ENCODE measurements at places on chromosomes 11 and 22.

- DNase-seq: no peak
Observed at GRCh38 chr11:73405146-73405510, 28.9 kb downstream of the RELT start.

DNA sequence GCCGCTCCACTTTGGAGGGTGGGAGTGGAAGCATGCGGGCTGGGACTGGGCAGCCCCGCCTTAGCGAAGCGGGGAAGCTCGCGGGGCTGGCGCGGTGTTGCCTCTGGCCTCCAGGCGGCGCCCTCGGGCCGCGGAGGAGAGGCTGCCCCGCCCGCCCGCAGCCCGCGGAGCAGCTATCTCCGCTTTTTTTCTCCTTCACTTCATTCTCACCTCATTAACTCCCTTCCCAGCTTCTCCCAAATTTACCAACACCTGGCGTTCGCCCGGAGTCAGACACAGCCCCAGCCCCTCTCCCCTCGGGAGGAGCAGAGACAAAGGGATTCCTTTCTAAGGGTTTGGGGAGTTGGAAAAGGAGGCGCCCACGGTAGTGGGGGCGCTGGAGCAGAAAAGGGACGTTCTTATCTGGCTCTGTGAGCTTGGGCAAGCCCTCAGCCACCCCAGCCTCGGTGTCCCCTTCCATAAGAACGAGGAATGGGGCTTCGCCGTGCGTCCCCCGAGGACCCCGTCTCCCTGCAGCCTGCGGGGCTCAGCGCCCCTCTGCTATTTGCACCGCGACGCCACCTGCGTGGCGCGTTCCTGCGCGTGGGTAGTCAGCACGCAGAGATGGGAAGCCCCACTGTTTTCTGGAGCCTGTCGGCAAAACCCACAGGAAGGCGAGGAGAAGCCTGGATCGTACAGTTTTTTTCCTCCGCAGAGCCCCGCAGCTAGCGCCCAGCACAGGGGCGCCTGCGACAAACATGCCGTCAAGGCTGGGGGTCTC, 1.5 kb upstream of the WNT11 start:
- peak; percentile 42 for DNase-seq

DNA sequence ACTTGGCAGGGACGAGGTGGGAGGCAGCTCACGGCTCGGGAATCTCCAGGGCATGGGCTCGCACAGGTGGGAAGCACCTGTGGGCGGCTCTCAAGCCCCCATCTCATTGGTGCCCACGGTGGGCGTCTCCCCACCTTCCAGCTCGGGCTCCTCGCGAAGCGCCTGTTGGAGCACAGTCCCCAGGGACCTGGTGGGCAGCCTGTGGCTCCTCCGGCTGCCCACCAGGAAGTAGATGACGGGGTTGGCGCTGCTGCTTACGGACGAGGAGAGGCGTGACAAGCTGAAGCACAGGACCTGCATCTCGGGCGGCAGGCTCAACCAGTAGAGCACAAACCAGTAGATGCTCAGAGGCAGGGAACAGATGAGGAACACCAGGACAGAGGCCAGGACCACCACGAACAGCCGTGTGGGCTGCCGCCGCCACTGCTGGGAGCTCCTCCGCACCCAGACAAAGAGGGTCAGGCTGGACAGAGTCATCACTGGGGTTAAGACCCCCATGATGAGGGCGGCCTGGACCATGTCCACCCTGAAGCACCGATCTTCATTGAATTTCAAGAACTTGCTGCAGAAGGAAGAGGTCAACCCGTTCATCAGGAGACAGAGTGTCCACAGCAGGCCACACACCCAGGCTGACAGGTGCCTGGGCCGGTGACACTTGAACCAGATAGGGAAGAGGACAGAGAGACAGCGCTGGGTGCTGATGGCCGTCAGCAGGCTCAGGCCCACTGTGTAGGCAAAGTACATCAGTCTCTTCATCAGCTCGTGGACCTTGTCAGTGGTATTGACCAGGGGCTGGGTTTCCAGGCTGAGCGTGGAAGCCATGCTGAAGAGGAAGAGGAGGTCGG, 633 bp downstream of the MRGPRD start:
- no peak for DNase-seq

GRCh38 chr11:57368106-57368844, 12.7 kb downstream of the PRG3 start:
- DNase-seq: no peak

DNA sequence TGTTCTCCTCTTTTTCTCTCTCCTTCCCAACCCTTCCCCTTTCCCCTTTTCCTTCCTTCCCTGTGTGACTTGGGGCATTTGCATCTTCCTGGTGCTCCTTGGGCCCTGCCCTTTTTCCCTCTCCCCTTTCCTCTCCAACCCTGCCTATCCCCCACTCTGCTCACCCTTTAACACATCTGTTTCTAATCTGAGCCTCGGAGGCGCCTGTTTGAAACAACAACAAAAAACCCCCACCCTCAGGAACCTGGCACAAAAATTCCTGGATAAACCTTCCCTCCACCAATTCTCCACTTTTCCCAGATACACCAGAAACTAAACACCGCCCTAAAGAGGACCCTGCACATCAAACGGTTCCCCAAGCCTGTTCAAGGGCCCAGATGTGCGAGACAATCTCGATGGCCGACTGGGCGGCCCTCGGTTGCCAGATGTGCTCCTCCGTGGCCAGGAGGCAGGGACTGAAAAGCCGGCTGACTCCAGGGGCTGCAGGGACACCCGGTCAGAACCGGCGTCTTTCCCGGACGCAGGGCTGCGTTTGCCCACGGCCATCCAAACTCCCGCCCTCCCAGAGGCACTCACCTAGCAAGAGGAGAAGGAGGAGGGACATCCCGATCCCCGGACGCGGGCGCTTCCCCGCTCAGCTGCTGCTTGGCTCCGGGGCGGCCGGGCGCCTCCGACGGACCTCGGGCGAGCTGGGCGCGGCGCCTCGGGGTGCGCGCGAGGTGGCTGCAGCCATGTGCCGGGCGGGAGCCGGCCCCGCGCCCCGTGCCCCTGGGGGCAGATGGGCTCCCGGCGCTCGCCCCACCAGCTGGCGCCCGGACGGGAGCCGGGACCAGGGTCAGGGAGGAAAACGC, 486 bp downstream of the CLMP start:
- no peak for DNase-seq

- DNase-seq: no peak
Observed at GRCh38 chr11:29027436-29027835, 919.2 kb downstream of the METTL15 start.

- no peak for DNase-seq
Observed at GRCh38 chr22:46770726-46771125, 8.3 kb downstream of the TBC1D22A start.

- no peak for DNase-seq
Observed at GRCh38 chr11:39683951-39684554, 1775.4 kb downstream of the LRRC4C start.

DNA sequence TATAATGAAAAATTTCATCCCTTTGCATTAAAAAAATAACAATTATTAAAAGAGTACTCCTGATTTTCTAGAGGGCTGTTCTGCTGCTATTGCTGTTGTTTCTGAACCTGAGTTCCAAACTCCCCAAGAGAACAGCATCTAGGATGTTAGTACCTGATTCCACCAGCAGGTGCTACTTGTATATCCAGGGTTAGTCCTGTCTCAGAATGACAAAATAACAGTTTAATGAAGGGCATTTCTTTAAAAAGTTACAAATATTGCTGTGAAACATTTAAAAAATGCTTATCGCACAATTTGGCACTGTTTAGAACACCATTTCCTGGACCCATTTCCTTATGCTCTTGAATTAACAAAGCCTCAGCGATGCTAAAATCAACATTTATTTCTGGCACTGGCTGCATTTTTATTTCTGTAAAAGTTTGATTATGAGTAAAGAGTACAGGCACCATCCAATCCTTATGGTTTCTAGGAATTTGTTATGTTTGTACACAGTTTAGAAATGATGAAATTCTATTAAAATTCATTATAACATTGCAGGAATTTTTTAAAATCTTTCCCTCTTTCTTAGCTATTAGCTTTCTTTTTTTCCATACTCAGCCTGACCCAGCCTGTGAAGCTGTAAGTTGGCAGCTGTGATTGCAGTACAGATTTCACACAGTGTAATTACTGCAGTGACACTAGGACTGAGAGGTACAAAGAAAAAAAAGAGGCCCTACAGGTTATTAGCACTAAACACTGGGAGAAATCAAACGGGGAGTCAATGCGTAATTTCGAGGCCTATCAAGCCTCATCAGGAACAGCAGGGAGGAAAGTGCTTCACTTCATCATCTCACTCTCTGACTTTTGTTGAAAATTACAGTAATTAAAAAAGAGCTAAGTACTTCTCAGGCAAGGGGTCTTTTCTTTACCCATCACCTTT, 208.8 kb downstream of the DCDC1 start:
- DNase-seq: no peak

DNA sequence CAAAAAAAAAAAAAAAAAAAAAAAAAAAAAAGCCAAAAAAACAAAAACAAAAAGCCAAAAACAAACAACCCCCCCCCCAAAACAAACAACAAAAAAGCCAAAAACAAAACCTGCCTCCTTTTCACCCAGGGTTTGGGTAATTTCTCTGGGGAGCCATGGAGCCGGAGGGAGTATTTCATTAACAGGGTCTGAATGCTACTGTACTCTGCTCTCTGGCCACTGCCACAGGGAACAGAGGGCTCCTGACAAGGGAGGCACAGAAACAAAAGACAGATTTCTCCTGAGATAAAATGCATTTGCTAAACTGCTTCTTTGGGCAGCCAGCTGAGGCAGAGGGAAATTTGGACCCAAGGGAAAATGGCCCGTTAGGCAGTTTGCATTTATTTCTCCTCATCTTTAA, 266.0 kb upstream of the SYN3 start:
- no peak for DNase-seq

DNA sequence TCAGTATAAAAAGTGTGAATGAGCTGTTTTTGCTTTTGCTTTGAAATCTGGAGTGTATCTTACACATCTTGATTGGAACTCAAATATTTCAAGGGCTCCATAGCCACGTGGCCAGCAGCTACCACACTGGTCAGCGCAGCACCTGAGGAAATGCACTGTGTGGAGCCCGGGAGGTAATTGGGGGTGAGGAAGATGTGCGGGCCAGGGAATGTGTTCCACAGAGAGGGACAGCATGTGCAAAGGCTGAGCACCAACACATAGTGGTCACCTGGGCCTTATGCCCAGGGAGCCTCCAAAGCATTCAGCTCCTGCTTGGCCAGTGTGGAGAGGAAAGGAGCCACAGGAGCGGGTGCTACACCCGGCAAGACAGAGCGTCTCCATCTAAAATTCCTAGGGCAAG, 20.8 kb downstream of the RELT start:
- no peak for DNase-seq

DNA sequence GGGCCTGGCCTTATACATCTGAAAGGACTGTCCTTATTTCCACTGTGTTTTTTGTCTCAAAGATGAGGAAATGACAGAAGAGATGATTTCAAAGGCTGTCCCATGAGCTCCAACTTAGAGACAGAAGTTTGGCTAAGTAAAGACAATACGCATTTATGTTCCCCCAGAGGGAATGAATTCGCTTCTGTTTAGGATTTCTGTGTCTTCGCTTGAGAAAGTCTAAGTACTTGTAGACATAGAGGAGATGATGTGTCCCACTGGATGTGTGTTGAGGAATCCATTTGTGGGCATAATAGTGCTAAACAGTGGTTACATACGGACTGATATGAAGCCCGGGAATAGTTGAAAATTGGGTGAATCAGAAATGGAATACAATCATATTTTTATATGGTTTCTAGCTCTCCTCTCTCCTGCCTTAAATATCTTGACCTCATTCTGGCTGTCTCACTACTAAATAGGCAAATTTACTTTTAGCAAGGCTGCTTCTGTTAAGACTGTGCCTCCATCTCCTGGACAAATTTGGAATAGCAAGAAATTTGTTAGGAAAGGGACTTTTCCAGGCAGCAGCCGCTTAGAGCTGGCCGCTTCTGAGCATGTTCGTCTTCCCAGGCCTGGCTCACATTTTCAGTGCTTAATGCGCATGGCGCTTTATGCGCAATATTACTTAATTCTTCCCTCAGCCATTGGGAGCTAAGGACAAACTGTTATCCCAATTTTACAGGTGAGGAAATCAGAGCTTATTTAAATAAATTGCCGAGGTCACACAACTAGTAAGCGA, 1.9 kb upstream of the PEX26 start:
- peak; percentile 15 for DNase-seq

DNA sequence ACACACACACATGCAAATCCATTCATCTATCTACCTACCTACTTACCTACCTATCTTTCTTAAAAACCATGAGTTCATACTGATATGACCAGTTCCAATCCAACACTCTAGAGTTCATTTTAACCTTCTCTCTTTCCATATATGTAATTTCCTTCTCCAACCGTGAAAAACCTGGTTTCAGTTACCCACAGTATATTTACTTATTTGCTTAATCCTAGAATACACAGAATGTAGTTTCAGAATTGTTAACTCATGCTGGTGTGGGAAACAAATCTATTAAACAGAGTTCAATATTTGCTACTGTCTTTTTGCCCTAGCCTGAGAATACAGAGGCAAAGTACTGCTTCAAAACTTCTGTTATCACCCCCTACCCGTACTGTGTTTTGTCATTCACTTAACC, 101.3 kb downstream of the RRM1 start:
- DNase-seq: no peak

GRCh38 chr11:66192181-66192863, 76.1 kb upstream of the RAB1B start:
- DNase-seq: no peak

DNA sequence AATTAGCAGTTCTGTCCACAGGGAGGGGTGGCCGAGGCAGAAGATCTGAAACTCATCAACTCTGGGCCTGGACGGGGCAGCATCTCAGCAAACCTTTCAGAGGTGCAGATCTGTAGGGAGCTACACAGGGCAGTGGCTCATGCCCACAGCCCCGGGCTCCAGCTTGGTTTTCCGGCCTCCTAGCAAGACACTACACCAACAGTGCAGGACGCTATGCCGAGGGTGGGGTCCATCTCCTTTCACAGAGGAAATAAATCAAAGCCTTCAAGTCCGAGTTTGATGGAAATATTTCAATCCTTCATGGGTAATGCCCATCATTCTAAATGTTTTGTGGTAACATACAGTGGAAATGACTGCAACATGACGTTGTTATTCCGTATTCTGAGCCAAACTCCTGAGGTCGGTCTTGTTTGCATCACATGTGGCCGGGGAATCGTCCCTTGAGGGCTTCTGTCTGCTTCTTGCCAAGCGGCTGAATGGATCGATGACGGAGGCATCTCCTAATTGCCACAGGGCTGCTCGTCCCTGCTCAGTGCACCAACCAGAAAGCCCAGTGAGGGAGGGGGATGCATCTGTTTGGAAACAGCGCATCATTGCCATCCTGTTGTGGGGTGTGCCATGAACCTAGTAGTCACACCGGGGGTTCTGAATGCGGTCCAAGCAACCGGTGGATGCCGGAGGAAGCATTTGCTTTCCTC, 30.0 kb downstream of the LINC01488 start:
- DNase-seq: no peak
